ENCODE measurements at places on chromosomes 2 and 18.

DNA sequence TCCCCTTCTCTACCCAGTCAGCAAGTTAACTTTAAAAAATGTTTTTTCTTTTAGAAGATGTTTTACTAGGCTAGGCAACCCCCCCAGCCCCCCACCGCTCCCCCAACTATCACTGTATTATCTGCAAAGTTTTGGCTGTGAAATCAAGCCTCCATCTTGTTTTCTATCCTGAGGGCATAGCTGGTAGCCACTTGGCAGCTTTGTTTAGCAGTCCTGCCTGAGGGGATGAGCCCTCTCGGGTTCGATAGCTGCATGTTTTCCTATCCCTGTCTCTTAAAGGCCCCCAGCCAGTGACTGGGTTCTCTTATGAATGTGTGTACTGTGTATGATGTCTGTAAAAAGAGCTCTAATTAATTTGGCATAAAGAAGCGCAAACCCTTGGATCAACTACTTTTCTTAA lies 43.4 kb downstream of the MRO start:
- no peak for DNase-seq

- no peak for DNase-seq
These were observed 922.5 kb downstream of the SUCLG1 start for GRCh38 chr2:83536556-83536955.

DNA sequence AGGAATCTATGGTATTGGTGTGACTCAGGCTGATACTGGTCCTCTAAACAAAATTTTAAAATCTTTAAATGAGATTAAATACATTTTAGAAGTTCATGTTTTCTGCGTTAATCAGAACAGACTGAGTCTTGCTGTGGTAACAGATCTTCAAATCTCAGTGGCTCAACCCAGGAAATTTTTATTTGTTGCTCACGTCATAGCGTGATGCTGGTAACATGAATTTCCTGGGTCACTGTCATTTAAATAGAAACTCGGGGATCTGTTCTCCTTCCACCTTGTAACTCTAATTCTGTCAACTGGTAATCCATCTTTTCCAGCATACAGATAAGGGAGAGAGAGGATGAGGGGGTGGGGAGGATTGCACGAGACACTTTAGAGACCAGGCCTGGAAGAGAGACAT lies 90.0 kb downstream of the CDC42EP3 start:
- DNase-seq, result no peak

- DNase-seq, result no peak
These were observed 160.2 kb downstream of the FBXO15 start for GRCh38 chr18:73987247-73987980.

- DNase-seq, result no peak
These were observed 45.6 kb downstream of the ATOH8 start for GRCh38 chr2:85799215-85799956.

DNA sequence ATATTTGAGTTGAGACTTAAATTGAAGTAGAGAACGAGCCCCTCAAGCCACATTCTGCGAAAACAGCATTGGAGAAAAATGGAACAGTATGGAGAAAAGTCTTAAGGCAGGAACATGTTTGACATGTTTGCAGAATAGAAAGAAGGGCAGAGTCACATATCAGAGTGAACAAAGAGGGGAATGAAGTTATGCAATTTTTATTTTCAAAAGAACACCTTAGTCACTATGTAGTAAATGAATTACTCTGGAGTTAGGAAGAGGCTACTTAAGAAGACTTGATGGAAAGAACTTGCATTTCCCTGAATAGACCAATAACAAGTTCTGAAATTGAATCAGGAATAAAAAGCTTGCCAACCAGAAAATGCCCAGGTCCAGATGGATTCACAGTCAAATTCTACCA lies 391.4 kb upstream of the CDH19 start:
- no peak for DNase-seq

DNA sequence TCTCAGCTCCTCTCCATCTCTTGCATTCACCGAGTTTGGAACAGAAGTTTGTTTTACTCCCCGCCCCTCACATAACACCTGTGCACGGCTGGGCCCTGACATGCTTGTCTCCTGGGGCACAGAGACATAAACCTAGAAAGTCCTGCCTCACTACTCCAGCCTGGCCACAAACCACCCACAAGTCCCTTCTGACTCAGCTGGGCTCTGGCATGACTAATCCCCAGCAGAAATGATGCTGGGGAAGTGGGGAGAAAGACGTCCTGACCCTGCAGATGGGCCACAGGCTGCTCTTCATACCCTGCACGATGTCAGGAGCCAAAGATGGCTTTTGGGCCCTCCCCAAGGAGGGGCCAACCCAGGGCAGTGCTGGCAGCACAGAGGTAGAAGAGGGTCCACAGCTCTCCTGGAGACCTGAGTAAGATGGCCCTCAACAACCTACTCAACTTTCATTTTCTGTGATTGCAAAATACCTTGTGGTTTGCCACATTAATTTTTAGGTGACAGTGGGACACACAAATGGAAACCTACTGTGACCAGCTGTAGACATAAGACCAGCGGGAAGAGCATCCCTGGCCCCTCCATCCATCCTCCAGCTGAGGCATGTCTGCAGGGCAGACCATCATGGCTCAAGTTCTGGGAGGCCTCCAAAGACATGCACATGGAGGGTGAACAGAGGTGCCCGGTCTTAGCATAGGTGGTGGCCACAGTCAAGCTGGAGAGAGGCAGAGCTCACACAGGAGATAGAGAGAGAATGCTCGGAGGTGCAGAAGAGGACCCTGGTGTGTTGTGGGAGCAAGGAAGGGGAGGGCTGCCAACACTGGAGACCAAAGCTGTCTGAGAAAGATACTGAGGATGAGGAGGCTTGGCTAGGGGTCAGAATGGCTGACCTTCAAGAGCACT lies 40.0 kb downstream of the DNMT3A start:
- DNase-seq, result no peak

- no peak for DNase-seq
These were observed 2.3 kb downstream of the KIF1A start for GRCh38 chr2:240817496-240818292.

DNA sequence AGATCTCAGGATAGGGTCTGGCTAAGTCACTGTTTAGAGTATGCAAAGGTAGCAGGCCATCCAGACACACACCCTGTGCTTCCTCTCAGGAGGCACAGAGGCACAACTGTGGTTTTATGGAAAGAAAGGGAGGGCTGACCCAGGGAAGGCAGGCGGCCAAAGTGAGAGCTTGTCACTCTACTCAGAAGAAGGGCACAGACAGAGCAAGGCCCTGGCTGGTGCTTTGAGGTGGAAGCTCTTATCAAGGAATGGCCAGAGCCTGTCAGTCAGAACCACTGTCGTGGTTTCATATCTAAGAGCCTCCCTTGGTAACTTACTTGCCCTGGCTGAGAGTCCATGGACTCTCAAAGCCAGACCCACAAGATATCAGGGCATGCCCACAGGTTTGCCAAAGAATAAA lies 40.7 kb downstream of the SLC9A2 start:
- no peak for DNase-seq

DNA sequence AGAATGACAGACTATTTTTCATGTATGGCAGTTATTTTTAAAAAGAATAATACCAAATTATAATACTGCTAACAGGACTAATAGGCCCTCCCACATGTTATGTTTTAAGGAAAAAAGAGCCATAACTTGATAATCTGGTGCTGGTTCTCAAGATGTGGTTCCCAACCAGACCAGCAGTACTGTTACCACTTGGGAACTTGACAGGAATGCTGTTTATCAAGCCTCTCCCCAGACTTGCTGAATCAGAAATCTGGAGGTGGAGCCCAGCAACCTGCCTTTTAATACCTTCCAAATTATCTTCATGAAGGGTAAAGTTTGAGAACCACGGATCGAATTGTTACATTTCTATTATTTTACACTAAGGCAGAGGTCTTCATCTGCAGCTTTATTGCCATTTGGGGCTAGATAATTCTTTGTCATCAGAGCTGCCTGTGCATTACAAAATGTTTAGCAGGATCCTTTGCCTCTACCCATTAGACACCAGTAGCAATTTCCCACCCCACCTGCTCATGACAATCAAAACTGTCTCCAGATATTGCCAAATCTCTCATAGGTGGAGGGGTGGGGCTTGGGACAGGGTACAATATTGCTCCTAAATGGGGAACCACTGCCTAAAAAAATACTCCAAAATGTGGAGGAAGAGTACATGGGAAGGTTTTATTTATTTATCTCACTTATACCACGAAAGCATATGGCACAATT lies 629.6 kb downstream of the ARHGAP15 start:
- DNase-seq, result no peak

Data from DMS 273 treated with DMSO at 0.1 percent for 48 hours (cell line).